Inflammatory macrophage treated with lipopolysaccharide for 1 hour (primary cell): ENCODE measurements at places on chromosomes 7 and 10.
A peak's percentile ranks its signal among the peaks of the same experiment; 100 is the strongest.

DNA sequence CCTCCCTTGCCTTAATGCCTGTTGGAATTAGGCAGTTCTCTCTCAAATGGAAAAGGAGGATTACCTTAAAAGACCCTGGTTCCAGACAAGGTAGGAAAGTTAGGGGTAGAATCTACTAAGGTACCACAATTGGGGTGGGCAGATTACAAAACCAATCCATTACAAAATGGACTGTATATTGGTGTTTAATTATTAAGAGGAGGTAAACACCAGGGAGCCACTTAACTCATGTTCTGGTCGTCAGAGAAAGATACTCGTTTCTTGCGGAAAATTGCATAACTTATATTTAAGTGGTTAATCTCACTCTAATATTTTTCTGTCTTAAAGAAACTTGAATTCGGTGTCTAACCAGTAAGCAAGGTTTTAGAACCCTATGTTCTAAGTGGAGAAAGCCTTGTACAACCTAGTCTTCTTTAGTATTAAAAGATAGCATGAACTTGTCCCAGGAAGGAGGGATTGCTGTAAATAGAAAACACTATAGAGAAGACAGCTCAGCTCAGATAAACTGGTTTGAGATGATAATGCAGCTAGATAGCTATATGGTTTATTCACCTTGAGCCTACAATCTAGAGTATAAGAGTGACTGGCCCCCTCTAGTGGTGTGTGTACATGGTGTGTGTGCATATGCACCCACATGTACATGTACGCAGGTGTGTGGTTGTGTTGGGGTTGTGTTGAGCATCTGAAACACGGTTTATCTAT, 58.0 kb upstream of the STRIP2 start:
- peak; percentile 21 for DNase-seq

DNA sequence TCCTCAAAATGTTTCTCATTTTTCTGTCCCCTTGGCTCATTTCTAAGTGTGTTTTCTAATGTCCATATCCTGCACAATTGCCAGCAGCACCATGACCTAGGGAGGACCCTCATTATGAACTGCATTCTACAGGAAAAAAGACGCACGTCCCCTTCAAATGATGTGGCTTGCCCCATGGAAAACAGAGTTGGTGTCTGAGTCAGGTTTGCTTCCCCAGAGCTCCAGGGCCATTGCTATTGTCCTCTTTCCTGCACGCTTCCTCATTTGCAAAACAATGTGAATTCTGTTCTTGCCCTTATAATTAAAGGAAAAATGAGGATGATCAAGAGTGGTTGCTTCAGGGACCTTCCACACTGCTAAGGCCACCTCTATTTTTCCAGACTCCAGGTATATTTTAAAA, 14.7 kb upstream of the ASB4 start:
- DNase-seq = no peak

- no peak for DNase-seq
Measured at GRCh38 chr10:102419269-102420180, 940 bp upstream of the PSD start.

- no peak for DNase-seq
Measured at GRCh38 chr7:43479042-43479441, 103.9 kb upstream of the STK17A start.

DNA sequence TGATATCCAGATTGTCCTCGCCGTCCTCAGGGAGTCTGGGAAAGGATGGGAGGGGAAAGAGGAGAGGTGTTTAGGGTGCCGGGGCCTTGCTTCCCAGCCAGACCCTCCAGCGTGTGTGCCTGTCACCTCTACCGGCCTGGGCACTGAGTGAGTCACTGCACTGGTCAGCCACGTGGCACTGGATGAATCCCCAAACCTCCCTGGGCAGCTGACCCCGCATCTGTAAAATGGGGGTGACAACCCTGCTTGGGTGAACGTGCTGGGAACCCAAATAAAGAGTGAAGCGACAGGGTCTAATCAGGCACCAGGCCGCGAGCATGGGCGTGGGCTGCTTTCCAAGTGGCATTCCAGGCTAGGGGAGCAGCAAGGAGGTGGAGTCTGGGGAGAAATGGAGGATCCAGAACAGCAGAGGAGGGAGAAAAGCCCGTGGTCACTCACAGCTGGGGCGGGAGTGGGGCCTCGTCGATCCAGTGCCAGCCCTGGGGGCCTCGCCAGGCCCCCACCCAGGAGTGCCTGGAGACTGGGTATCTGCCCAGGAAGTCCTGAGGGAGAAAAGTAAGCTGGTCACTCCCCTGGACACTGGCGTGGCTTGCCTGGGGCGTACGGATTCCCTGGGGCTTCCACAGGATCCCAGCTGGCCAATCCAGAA, 29.7 kb downstream of the KLRG2 start:
- DNase-seq = no peak

GRCh38 chr7:29684787-29685650, 121.3 kb upstream of the WIPF3 start:
- DNase-seq = peak; percentile 49

GRCh38 chr7:71682841-71683781, 551.2 kb downstream of the GALNT17 start:
- no peak for DNase-seq

DNA sequence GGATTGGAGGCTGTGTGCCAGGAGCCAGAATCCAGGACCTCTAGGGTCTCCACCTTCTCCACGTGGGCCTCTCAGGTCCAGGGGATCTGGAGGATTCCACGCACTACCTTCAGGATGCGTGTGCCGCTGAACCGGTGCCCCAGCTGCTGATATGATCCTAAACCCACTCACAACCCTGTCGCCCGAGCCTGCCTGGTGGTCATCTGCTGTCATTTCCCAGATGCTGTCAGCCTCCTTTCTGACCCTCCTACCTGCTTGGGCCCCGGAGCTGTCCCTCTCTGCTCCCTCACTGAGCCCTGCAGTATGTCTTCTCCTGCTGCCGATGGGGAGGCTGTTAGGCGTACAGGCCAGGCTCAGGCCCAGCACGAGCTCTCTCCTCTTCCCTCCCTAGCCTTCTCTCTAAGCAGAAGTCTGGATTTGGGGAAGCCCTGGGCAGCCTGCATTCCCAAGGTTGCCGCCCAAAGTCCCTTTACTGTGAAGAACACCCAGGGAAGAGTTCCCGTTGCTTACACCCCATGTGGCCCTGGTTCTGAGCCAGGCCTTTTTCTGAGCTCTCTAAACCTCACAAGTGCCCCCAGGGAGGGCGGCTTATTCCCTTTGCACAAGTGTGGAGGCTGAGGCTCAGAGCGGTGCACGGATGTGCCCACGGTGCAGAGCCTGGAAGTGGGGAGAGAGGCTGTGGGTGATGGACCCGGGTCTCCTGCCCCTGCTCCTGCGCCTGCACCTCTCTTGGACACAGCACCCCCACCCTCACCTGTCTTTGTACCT, 30.8 kb upstream of the ZNF488 start:
- no peak for DNase-seq

DNA sequence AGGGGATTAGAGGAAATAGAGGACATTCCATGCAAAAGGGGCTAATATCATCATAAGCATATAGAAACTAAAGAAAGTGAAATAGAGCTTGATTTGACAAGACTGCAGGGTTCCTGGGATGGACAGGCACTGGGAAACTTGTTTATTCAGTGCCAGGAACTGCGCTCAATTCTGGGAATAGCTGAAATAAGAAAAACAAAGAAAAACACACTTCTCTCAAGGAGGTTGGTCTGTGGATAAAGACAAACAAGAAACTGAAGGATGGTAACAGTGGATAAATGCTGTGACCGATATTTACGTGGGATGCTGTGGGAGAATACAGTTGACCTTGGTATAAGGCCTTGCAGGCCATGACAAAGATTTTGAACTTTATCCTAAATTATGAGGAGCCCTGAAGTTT, 40.9 kb upstream of the ANLN start:
- no peak for DNase-seq

GRCh38 chr10:28248092-28248491, 54.8 kb downstream of the MPP7 start:
- DNase-seq = peak; percentile 76

- no peak for DNase-seq
Measured at GRCh38 chr7:67758551-67758950, 761.9 kb downstream of the TYW1 start.

DNA sequence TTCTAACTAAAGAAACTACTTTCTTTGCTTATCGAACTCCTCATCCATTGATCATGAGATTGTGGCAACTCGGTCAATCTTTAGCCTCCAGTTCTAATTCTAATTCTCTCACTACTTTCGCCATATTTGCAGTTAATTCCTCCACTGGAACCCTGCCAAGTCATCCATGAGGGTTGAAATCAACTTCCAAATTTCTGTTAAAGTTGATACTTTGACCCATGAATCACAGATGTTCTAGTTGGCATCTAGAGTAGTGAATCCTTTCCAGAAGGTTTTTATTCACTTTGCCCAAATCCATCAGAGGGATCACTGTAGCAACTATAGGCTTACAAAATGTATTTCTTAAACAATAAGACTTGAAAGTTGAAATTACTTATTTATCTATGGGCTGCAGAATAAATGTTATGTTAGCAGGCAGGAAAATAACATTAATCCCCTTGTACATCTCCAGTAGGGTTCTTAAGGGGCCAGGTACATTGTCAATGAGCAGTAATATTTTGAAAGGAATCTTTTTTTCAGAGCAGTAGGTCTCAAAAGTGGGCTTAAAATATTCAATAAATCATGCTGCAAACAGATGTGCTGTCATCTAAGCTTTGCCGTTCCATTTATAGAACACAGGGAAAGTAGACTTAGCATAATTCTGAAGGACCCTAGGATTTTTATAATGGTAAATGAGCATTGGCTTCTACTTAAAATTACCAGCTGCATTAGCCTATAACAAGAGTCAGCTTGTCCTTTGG, 39.4 kb downstream of the CCDC71L start:
- DNase-seq = no peak

GRCh38 chr10:34148305-34148657, 666.8 kb downstream of the PARD3 start:
- no peak for DNase-seq

GRCh38 chr10:43946445-43946844, 297.8 kb upstream of the ZNF32 start:
- no peak for DNase-seq

DNA sequence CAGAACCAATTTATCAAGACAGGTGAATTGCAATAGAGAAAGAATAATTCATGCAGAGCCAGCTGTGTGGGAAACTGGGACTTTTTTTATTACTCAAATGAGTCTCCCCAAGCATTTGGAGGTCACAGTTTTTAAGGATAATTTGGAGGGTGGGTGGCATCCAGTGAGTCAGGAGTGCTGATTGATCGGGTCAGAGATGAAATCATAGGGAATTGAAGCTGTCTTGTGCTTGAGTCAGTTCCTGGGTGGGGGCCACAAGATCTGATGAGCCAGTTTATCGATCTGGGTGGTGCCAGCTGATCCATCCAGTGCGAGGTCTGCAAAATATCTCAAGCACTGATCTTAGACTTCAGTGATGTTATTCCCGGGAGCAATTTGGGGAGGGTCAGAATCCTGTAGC, 9.9 kb upstream of the MYO1G start:
- DNase-seq = peak; percentile 65

DNA sequence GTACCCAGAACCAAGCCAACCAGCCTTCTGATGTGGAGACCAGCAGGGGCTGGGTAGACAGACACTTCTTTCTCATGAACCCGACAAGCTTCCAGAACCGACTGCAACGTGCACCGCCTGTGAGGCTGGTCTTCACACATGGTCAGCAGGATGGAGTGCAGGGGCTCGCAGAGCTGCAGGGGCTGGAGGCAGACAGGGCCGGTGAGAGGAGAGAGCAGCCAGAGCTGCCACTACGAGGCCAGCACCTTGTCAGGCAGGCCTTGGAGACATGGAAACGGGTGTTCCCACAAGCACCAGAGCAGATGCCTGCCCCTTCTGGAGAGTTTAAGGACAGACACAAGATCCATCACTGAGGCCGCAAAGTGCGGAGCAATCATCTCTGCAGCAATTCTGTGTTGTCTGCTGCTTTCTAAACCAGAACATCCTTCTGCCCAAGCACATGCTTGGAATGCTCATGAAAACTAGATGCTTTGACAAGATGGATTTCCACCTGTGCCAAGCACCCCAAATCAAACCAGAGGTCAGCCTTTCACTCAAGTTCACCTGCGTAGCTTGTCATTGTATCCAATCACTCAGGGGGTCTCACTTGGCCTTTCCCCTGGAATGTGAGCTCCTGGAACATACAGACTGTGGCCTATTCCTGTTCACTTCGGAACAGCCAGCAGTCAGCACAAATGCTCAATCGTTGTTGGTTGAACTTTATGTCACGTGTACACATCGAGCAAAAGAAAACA, 32.2 kb downstream of the FRMPD2 start:
- no peak for DNase-seq

DNA sequence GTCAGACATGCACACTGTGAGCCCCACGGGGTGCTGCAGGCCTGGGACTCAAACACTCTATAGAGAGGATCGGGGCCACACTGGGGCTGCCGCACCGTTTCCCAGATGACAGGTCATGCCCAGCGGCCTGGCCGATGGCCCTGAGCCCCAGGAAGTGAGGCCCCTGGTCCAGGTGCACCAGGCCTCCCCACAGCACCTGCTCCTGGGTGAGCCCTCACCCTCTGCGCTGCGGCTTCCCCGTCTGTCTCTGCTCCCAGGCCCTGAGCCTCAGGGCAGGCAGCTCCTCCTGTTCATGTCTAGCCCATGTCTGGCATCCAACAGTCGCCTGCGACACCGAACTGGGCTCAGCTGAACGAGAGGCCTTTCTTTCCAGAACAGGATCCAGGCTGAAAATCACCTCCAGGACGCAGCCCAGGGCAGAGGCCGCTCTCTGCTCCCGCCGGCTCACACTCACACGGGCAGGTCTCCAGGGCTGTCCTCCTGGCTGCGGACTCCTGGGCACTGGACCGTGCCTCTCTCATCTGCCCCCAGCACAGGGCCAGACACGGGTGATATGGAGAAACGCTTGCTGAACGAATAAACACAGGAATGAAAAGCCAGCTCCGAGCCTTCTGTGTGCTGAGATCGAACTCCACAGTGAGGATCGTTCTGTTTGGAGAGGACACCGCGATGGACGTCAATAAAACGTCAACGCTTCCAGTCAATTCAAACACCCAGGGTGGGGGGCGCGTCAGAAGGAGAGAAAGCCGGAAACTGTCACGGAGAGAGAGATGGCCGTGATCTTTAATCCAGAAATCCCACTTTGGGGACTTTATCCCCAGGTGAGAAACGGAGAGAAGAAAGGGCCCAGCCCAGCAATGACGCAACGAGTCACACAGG, 202.4 kb downstream of the ELFN1 start:
- DNase-seq = no peak

DNA sequence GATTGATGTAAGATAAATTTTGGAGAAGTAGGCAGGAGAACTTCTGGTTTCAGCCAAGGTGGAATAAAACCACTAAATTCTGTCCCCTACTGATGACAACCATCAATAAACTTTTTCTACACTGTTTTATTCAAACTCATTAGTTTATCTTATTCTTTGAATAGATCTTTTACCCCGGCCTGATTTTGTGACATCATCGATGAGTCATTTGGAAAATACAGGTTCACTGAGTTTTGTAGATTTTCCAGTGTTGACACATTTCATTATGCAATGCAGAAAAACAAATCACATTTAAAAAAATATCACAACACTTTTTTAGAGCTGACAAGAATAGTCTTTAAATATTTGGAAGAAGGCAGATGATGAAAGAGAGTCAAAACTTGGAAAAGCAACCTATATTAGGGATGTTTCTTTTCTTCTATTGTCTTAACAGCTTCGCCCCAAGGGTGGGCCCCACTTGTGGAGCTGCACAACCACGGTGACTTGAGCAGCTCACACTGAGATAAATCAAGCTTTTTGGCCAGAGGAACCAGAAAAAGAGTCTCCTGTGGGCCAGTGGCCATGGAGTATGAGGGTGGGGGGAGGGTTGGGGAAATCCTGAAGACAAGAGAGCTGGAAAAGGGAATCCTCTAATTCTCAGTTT, 112.8 kb downstream of the PTEN start:
- DNase-seq = peak; percentile 75

GRCh38 chr10:79052291-79053080, 16.3 kb upstream of the ZMIZ1 start:
- peak; percentile 34 for DNase-seq
